NCI-H2171 (cell line): ENCODE measurements at places on chromosomes 4 and X.

- no peak for DNase-seq
Measured at GRCh38 chr4:25872851-25873631, 10.3 kb upstream of the SEL1L3 start.

- DNase-seq, result no peak
Measured at GRCh38 chr4:106810122-106810521, 226.0 kb downstream of the DKK2 start.

DNA sequence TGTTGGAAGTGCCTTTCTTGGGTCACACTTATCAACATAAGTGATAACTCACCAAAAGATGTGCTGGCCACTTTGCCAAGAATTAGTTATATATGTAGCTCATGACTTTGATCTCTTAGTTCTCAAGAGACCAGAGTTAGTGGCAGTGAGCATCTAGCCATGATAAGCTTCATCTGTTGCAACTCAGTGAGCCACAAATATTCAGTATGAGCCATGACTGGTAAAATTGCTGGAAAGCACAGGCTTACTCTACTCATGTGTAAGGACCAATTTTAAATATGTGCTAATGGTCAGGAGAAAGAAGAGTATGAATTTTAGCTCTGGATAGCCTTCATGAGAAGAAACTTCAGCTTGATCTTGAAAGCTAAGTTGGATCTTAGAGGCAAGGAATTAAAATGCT, 59.4 kb upstream of the TLL1 start:
- DNase-seq, result no peak

GRCh38 chrX:110036162-110037033, 33.5 kb downstream of the TMEM164 start:
- DNase-seq, result no peak

DNA sequence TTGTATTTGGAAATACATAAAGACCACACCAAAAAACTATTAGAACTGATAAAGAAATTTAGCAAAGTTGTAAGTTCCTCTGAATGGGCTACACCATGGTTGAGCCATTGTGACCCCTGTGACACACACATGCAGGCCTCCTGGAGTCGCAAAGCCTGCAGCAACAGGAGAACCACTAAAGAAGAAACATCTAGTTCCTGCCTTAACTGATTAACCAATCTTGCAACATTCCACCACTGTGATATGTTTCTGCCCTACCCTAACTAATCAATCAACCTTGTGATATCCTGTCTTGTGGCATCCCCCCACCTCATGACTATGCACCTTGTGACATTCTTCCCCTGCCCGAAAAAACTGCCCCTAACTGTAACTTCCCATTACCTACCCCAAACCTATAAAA, 401.8 kb downstream of the PRDM5 start:
- no peak for DNase-seq

- DNase-seq, result no peak
Measured at GRCh38 chrX:126238220-126238619, 72.1 kb upstream of the DCAF12L2 start.

- DNase-seq, result peak; percentile 14
Measured at GRCh38 chrX:24117258-24117657, 32.3 kb upstream of the ZFX start.

DNA sequence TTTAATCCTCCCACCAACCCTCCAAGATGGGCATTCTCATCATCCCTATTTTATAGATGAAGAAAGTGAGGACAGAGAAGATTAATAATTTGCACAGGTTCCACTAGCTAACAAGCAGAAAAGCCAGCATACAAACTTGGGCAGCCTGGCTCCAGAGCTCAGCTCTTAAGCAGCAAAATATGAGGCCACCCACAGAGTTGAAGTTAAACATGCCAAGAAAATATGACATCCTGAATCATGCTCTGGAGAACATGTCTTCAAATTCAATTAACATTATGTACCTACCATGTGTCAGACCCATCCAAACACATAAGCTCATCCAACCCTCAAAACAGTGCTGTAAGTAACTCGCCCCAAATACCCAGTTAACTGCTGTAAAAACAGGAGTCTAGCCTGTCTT, 33.9 kb downstream of the USP46 start:
- no peak for DNase-seq

DNA sequence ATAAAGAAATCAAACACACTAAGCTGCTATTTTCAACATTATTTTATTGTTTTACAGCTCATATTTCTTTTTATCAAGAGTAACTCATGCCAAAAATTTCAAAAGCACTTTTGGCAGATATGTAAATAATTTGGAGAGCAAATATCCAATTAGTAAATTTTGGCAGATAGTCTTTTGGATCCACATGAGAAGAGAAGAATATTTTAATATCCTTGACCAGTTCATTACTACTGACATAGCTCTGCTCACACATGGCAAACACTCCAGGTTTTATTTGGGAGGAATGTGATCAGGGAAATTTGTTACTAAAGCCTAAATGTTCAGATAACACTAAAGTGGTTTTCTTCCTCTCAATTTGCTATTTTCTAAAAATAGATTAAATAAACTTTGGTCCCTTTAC, 1054.3 kb downstream of the FAT4 start:
- no peak for DNase-seq

DNA sequence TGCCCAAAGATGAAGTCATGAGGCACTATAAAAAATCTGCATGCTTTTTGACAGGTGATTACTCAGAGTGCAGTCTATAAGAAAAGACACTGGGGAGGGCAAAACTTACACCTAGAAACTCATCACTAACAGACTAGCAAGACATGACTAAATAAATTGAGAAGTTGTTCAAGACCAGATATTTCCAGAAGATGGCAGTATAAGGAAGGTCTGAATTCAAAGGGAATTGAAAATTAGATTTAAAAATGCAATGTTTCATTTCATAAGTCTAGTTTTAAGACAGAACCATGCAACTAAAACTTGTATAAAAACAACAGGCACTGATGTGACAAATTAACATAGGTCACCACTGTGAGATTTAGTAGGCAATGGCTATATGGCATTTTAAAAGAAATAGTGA, 232.5 kb upstream of the POF1B start:
- DNase-seq, result no peak

- no peak for DNase-seq
Measured at GRCh38 chr4:130479020-130479419, 1383.1 kb downstream of the C4orf33 start.

DNA sequence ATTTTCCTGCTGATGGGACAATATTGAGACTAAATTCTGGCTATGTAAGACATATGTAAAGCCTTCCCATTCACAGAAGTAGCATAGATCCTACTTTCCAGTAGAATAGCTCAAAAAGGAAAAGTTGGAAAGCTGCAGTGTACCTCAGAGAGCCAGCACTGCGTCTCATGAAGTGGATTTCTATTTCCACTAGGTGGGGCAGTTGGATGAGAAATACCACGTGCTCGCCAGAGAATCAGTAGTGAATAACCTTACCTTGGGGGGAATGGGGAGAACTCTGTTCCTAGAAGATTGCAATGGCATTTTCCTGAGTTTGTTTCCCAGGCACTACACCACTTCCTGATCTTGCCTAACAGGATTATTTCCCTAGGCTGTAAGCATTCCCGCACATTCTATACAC, 907.1 kb downstream of the FSTL5 start:
- peak; percentile 5 for DNase-seq

- no peak for DNase-seq
Measured at GRCh38 chrX:111349101-111349500, 62.9 kb downstream of the DCX start.

- DNase-seq, result no peak
Measured at GRCh38 chrX:45070116-45071007, 130.3 kb downstream of the DIPK2B start.

GRCh38 chr4:165326831-165327210, 648 bp upstream of the MSMO1 start:
- DNase-seq, result no peak

DNA sequence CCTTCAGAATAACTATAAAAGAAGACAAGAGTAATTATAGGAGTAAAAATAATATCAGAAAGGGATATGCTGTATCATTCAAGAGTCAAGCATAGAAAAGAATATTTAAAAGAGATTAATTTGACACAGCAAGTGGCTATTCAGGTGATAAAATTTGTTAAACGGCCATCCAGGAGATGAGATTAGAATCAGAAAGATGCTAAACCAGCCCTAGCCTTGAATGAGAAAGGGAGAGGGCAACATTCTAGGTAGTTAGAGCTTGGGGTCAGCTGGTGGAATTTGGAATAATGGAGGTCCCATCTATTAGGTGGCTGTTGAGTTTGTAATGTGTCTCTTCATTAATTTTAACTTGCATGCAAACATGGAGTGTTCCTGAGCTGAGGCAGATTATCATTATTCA, 350.5 kb upstream of the PABPC4L start:
- DNase-seq, result no peak

DNA sequence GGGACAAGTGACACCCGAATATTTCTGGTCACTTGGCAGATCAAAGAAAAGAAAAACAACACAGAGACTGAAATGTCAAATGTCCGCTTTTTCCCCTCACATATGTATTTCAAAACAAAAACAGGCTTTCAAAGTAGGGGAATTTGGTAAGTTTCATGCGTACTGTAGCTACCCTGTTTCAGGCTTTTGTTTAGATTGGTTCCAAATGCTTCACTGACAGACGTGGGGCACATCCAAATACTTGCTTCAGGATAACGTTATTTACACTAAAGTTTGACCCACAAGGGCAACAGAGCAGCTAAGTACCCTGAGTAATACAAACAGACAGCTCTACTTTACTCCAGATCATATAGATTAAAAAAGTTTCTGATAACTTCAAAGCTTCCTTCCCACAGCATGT, 804.5 kb upstream of the POU3F4 start:
- no peak for DNase-seq

GRCh38 chr4:100828986-100829685, 311.3 kb upstream of the EMCN start:
- no peak for DNase-seq

- DNase-seq, result no peak
Measured at GRCh38 chr4:32417113-32417704, 1697.0 kb downstream of the PCDH7 start.

DNA sequence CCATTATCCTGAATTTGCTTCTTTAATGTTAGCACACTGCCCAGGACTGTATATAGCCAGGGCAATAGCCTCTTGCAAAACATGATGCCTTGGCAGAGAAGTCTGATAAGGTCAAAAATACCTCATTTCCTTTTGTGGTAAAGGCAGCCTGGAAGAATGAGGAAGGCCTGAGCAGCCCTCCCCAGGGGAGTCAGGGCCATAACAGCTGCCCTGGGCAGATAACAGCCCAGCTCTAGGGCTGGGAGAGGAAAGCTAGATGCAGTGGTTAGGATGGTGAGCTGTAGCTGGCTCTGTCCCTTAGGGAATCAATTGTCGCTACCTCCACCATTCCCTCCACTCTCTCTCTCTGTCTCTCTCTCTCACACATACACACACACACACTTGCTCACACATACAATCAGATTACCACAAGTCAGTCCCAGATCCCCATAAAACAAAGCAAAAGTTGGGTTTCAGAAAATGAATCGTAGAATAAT, 29.2 kb downstream of the EFHC2 start:
- DNase-seq, result no peak

GRCh38 chr4:138967313-138967712, 48.3 kb upstream of the NOCT start:
- DNase-seq, result no peak

GRCh38 chrX:7090641-7091040, 56.9 kb upstream of the STS start:
- no peak for DNase-seq

- no peak for DNase-seq
Measured at GRCh38 chrX:66193821-66194220, 29.8 kb downstream of the HEPH start.

DNA sequence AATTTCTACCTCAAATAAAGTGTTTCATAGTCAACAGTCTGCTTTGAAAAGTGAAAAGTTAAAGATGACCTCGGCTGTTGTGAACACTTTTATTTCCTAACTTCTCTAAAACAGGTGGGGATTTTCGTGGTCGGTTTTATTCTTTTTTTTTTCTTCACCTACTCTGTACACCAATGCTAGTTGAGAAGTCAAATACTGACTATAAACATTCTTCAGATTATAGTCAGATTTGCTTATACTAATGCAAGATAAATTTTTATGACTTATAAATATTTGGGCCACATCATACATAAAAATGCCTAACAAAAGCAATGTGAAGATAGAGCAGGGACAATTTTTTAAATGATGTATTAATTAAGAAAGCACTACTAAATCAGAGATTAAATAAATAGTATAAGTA, 98.1 kb upstream of the GPR34 start:
- DNase-seq, result no peak

DNA sequence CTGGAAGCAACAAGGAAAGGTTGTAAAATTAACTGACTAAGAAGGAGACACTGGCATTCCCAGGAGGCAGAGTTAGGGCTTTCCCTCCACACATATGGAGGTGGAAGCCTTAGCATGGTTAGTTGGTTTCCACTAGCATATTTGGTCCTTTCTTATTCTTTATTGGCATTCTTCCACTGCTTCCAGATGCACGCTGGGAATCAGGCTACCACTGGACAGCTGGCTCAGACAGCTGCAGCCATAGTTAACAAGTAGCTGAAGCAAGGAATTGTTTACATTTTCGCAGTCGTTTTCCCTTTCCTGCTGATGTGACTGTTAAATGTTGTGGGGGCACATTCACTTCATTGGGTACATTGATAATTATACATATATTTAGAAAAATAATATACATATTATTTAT, 169.2 kb downstream of the GRIA2 start:
- peak; percentile 57 for DNase-seq

DNA sequence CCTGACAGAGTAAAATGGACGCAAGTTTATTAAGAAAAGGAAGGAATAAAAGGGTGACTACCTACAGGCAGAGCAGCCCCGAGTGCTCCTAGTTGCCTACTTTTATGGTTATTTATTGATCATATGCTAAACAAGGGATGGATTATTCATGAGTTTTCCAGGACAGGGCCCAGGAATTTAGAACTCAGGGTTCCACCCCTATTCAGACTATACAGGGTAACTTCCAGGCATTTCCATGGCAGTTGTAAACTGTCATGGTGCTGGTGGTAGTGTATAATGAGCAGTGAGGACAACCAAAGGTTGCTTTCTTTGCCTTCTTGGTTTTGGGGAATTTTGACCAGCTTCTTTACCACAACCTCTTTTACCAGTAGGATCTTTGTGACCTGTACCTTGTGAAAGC, 27.7 kb upstream of the CXCL3 start:
- DNase-seq, result no peak

- no peak for DNase-seq
Measured at GRCh38 chrX:39946822-39947221, 150.9 kb downstream of the BCOR start.

DNA sequence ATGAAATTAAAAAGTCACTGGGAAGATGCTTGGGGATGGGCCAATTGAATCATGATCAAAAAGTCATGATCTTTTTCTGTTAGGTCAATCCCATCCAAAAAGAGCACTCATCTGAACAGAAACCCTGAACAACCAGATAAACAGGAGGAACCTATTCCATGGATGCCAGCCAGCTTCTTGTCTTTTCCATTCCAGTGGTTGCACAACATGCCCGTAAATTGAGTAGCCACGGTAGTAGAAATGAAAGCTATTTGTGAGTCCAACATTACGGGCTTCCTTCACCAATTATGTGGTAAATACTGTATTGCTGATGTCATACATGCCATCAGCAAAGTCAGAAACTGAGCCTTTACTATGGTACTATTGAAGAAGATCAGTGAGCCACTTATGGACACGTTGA, 982.4 kb upstream of the HS3ST1 start:
- no peak for DNase-seq

GRCh38 chrX:11967986-11968869, 170.0 kb upstream of the FRMPD4 start:
- no peak for DNase-seq

GRCh38 chr4:26343038-26343398, 22.2 kb downstream of the RBPJ start:
- DNase-seq, result no peak

- no peak for DNase-seq
Measured at GRCh38 chr4:119794113-119794512, 165.5 kb upstream of the PDE5A start.

- no peak for DNase-seq
Measured at GRCh38 chr4:121340247-121340646, 40.6 kb downstream of the QRFPR start.
